ENCODE measurements at places on chromosomes 3 and 15.

DNA sequence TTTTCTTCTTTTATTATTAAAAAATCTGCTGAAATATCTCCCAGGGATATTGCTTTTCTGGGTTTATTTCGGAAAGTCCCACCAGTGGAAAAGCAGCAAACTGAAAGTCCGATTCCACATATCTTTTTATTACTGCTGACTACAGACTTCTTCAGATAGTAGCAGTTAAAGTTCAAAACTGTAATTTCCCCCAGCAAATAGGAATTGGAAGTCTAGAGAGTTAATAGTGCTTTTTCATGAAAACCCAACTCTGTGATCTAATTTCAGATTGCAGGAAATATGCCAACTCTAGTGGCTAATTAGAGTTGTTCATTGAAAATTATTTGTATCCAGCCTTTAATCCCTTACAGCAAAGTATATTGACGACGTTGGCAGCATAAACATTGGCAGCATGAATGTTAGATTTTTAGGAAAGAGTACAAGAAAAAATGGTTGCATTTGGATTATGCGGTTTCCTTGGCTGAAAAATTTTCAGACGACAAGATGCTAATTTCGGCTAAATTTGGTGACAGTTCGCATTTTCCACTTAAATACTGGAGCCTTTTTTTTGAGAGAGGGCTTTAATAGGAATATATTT lies 472.9 kb upstream of the CBLB start:
- no peak for DNase-seq

DNA sequence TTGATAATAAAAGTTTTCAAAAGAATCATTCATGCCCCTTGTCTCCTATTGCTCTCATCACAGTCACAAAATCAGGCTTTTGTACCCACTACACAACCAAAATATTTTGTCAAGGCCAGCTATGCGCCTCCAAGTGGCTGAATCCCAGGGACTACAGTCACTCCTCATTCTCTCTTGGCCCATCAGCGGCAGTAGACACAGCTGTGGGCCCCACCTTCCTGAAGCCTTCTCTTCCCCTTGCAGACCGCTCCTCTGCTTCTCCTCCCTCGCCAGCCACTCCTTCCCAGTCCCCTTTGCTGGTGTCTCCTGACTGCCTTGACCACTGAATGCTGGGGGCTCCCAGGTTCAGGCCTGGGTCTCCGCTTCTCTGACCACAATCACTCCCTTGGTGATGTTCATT lies 52.1 kb downstream of the LSM3 start:
- DNase-seq: no peak

GRCh38 chr3:195573611-195574496 lies 9.9 kb downstream of the APOD start:
- no peak for DNase-seq

- no peak for DNase-seq
These were observed 56.9 kb upstream of the TBC1D5 start for GRCh38 chr3:17799312-17799711.

DNA sequence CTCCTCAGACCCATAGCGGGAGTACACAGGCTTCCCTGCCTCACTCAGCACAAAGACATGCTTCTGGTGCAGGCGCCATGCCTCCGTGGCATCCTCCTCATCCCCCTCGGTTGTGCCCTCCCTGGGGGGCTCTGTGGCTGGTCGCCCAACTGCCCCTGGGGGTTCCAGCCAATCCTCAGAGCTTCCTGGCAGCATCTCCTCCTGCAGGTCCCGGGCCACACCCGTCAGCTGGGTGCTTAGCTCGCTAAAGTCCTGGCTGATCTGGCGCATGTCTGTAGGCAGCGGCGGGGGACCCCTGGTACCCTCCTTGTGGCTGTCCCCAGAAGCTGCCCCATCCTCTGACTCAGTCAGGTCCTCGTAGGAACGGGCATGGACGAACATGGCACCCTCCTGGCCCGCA lies 7.9 kb upstream of the MST1R start:
- no peak for DNase-seq

- DNase-seq: no peak
These were observed 315.4 kb upstream of the RASGRP1 start for GRCh38 chr15:38879909-38880471.

DNA sequence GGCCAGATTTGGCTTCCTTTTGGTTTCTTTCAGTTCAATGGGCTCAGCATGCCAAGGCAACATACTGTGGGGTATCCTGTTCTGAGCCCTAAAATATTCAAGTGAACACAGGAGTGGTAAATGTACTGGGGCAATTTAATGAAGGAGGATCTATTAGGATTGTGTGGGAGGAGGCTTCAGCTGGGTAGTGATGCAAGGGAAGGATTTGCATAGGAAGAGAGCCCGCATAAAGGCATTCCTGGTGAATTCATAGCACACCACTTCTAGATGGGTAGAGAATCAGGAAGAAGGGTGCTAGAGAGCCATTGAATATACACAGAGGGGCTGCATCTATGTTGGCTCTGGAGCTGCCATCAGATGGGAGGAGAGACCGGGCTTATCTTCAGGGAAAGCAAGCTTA lies 20.6 kb upstream of the KNG1 start:
- DNase-seq: no peak

- no peak for DNase-seq
These were observed 576 bp downstream of the LRRFIP2 start for GRCh38 chr3:37173806-37174205.

GRCh38 chr3:112437146-112438022 lies 61.9 kb downstream of the BTLA start:
- DNase-seq: no peak

DNA sequence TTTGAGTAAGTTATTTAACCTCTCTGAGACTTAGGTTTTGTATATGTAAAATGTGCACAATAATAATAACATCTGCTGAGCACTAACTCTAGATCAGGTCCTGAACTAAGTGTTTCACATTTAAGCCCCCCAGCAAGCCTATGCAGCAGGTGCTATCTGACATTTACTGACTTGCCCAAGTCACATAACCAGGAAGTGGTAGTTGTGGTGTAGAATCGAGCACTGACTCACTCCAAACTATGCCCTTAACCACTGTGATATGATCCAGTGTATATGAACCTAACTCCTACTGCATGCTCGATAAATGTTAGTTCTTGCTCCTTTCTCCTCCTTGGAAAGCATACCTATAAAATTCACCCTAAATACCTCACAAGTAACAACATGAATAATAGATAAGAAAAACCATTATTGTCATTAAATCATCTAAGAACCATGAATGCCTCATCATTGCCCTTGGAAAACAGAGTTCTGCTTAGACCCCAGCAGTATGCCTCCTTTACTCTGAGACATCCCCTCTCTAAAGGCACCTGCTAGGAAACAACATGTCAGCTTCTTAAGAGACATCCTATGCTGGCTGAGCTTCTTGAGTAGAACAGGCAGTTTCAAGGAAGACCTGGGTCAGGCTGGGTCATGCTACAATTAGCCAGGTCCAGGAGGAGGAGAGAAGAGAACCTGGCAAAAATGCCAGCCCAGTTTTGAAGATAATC lies 3.0 kb upstream of the SHC4 start:
- DNase-seq: no peak

DNA sequence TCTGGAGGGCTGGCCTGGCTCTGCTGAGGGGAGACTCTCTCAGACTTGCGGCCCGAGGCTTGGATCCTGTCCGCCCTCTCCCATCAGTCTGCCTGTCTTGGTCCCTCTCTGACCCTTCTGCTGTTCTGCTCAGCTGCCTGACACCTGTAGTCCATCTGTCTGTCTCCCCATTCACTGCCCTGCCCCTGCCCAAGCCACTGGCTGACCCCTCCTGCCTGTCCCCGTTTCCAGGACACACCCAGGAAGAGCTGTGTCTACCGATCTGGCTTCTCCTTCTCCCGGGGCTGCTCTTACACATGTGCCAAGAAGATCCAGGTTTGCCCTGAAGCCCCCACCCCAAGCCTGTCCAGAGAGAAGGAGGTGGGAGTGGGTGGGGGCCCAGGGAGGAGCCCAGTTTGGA lies 18.5 kb downstream of the NT5DC2 start:
- no peak for DNase-seq

- no peak for DNase-seq
These were observed 983.2 kb downstream of the PLOD2 start for GRCh38 chr3:145177828-145178227.

DNA sequence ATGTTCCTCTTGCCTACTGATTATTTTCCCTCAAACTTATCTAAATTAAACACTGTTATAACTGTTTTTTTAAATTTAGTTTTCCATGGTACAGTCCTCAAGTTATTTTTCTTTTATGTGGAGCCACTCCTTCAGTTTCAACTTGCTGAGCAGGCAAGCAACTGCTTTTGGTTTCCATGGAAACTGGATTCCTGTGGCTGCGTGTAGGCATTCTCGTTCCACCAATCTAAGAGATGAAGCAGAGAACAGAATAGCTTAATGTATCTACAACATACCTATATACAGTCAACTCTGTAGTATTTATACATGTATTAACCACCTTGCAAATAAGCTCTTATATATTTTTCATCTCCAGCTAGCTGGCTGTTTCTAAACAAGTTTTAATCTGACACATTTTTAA lies 25.8 kb upstream of the ANXA2 start:
- no peak for DNase-seq

- no peak for DNase-seq
These were observed 105.6 kb upstream of the ROPN1 start for GRCh38 chr3:124097362-124098131.

DNA sequence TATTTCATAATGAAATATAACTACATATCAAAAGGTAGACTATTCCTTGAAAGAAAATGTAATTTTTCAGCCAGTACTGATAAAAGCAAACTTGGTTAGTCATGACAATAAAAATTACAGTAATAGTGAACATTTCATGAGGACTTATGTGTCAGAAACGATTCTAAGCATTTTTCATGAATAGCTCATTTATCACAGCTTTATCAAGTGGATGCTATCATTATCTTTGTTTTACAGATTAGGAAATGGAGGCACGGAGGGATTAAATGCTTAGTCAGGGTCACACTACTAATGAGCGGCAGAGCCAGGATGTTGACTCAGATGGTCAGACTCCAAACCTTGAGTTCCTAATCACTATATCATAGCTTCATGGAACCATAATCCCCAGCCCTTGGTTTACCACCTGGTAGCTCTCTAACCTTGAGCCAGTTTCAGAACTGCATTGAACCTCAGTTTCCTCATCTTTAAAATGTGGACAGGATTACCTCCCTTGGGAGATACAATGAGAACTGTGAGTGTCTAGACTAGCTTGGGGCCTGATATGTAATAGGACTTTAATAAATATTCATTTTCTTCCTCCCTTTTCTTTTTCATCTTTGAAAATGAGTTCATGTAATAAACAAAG lies 85.4 kb downstream of the TNIK start:
- DNase-seq: no peak
